ENCODE measurements at places on chromosomes 4 and X.

GRCh38 chrX:1391707-1392375, at the start of gene SLC25A6:
Gene SLC25A6 (minus strand): TSS chrX:1392113. CDS start chrX:1392009, 104 bp downstream.
- DNase-seq, result peak; percentile 100

DNA sequence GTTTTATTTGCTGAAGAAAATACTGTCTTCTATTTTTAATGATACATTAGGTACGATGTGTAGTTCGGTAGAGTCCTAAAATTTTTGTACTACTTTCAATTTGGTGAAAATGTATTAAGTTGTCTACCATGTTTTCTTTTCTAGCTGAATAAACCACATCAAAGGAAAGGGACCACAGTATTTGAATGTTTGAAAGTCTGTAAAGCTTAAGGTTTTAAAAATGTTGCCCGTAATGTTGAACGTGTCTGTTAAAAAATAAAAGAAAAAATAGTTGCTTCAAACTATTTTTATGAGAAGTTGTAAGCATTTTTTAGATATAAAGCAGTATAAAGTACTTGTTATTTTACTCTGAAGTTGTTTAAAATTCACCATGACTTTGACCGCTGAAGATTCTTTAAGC, 3.2 kb downstream of the CDKN2AIP start:
- no peak for DNase-seq

DNA sequence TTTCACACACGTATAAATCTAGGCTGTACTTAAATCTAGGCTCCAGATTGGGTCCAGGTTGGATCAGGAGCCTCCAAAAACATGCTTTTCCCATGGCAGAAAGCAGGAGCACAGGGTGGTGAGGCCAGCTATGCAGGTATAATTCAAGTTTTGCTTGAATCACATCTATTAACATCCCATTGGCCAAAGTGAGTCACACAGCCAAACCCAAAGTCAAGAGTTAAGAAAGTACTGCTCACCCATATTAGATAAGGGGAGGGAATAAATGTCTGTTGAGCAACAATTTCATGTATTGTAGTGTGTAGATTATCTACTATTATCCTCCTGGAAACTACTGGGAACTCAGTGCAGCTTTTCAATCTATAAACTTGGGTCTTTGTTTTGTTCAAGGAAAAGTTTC, 12.8 kb downstream of the SUPT20HL2 start:
- no peak for DNase-seq

GRCh38 chr4:168887809-168888208, 122.2 kb downstream of the CBR4 start:
- DNase-seq, result no peak

DNA sequence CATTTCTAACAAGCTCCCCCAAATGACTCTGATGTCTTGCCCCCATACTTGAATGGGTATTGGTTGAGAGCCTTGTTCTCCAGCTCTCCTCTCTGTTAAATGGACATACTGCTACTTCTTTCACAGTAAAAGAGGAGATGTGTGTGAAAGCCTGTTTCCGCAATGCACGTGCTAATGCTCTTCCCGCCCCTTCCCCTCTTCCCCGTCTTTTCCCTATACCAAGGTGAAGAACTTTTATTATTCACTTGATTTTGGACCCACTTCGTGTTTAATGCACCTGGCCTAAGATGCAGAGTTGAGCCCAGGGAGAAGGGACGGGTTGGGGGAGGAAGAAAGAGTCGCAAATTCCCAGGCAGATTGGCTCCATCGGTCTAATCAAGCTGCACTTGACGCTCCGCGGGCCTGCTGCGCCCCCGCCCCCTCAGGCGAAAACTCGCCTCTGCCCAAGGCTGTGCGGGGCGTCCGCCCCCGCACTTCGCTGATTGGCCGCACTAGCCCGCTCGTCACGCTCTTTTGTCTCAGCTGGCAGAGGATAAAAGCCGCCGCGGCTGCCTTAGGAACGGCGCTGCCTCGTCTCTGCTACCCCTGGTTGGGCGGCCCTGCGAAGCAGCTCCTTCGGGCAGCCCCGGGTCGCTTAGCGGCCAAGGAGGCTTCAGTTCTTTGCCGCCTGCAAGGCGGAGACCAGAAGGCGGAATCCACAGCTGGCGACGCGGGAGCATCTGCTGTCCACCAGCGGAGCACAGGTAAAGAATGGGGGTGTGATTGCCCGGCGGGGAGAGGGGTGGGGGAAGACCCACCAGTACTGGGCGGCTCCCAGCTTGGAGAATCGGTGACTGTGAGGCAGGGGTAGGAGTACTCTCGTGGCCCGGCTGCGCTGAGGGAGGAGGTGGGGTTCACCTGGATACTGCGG, at the start of gene ZCCHC12:
Gene ZCCHC12, plus strand, starts transcription at position 562 of the 910 bp plus-strand sequence. CDS start 1,421 bp downstream, outside the sequence.
- peak; percentile 74 for DNase-seq

GRCh38 chrX:20441123-20441522, 174.4 kb upstream of the RPS6KA3 start:
- DNase-seq, result no peak

- DNase-seq, result no peak
Measured at GRCh38 chr4:121392426-121393086, 11.7 kb upstream of the QRFPR start.

DNA sequence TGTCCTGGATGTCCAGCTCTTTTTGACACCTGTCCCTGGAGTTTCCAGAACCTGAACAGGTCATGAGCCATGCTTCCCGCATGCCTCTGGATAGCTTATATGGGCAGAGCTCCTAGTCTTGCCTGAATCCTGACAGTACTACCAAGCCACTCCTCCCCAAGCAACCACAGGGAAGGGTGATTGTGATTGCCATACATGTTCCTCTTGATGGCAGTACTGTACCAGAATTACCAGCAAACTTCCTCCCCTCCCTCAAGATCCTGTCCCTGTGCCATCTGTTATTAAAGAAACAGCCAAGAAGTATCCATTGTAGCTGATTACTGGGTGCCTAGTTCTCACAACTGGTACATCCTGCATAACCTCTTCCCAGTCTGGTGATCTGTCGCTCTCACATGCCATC, 264.3 kb upstream of the AGTR2 start:
- DNase-seq, result no peak

GRCh38 chr4:150875367-150875766, 139.7 kb downstream of the LRBA start:
- no peak for DNase-seq

GRCh38 chr4:138367942-138368341, 125.8 kb upstream of the SLC7A11 start:
- DNase-seq, result no peak

- no peak for DNase-seq
Measured at GRCh38 chrX:42694260-42694815, 83.6 kb downstream of the PPP1R2C start.

GRCh38 chrX:15564981-15565579, 35.7 kb downstream of the ACE2 start:
- peak; percentile 84 for DNase-seq

- no peak for DNase-seq
Measured at GRCh38 chr4:13640149-13640940, 12.8 kb upstream of the BOD1L1 start.

DNA sequence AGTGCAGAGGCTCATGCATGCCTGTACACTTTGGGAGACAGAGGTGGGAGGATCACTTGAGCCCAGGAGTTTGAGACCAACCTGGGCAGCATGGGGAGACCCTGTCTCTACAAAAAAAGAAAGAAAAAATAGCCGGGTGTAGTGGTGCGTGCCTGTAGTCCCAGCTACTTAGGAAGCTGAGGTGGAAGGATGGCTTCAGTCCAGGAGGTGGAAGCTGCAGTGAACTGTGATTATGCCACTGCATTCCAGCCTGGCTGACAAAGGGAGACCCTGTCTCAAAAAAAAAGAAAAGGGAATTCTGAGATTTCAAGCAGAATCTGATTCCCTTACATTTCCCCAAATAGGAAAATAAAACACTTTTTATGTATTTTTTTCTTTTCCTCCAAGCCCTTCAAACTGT, 83.5 kb downstream of the SYNPO2 start:
- DNase-seq, result no peak

GRCh38 chrX:110407910-110408545, 49.4 kb downstream of the RTL9 start:
- DNase-seq, result no peak

GRCh38 chr4:16721613-16722291, 176.7 kb downstream of the LDB2 start:
- peak; percentile 26 for DNase-seq

- peak; percentile 55 for DNase-seq
Measured at GRCh38 chr4:752196-752861, 46.7 kb downstream of the PCGF3 start.

DNA sequence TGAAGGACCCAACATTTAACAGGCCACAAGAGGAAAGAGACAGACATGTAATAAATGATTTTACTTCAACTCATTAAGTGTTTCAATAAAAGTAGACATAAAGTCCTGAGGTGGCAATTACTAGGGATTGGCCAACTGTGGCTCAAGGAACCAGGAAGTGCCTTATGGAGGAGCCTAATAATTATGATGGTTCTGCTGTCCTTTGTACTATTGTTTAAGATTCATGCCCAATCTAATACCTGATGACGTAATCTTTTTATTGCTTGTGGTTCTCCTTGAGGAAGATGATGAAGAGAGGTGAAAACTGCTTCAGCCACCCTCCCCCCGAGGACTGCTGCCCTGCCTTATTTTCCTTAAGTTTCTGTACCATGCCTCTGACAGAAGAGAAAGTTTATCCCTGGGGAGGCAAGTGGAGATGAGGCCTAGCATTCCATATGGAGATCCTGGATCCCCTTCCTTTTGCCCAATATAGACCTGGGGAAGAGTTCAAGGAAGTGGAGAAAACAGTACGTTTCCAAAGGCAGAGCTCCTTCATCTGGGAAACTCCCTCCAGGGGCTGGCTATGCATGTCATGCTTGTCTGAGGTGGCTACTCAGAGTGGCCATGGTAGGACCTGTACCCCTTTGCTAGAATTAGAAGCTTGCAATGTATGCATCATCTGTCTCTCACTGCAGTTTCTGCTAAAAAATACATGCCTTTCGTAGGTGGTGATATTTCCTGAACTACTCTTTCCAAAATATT, 56.8 kb upstream of the FAT1 start:
- no peak for DNase-seq

DNA sequence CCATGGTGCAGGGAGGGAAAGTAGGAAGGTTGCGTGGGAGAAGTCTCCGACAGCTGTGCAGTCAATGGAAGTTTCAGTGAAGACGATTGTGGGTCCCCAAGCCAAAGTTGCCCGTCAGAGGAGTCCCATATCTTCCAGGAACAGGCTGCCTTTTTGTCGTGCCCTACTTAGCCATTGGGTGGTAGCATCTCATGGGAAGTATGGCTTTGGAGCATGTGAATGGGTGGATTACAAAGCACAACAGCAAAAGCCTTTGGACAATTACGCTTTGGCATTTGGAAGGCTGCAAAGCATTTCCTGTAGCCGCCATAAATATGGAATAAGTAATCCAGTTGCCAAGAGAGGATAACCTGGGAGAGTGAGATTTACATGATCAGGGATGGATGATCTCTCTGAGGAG, 300.7 kb upstream of the BOD1L1 start:
- no peak for DNase-seq

DNA sequence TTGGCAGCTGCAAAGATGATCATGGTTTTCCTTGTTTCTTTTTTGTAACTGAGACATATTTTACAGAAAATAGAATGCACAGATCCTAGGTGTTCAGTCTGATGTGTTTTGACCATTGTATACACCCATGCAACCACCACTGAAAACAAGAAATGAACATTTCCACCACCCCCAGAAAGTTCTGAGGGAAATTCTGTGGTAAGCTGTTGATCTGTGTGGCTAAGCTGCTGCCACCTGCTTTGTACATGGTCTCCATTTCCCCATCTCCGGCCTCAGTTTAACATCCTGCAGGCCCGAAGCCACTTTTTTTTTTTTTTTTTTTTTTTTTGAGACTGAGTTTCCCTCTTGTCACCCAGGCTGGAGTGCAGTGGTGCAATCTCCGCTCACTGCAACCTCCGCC, 65.3 kb downstream of the NYX start:
- no peak for DNase-seq

DNA sequence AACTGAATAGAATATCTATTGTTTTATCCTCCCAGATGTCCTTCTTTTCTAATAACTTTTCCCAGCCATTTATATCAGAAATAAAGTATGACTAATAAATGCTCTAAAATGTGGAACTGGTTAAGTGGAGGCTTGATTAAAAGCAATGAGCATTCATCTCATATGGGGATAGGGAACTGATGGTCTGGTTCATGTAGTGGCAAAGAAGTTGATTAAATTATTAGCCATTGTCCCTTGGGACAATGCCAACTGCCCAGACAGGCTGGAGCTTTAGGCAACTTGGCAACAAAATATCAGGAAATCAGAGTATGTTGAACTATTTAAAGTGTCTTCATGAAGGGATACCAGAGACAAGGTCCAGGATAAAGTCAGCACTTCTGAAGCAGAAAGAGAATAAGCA, 24.2 kb downstream of the TRO start:
- no peak for DNase-seq

DNA sequence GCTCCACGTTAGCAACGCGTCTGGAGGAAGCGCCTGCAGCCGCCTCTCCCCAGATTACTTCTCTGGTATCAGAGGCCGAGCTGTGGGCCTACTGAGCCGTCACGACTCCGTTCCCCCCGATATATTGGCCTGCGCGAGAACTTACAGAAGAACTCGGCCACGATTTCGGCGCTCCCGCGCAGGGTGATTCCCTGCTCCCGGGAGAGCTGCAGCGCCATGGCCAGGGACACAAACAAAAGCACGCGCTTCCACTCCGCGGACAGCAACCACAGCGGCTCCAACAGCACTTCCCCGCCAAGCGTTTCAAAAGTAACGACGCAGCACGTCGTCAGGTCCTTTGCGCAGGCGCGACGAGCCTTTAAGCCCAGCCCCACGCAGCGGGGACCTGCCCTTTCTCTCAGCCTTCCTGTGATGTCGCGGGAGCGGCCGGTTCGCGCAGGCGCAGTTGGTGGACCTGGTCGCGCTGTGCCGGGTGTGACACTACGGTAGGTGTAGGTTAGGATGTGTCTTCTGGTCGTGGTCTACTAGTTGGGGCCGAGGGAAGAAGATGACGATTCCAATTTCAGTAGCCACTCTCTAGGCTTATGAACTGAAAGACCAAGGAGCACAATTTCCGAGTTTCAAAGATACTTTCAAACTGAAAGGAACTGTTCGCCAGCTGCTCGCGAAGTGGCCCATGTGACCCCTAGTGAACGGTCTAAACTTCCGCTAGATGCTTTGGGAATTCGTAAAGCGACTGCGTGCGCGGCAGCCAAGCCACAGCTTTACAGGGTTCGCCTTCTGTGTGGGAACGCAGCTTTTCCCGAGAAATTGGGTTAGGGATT, at the start of gene MAD2L1:
Gene MAD2L1, minus strand, starts transcription at position 332 of the 824 bp plus-strand sequence. Its CDS starts 114 bp downstream, at position 218.
- peak; percentile 100 for DNase-seq

DNA sequence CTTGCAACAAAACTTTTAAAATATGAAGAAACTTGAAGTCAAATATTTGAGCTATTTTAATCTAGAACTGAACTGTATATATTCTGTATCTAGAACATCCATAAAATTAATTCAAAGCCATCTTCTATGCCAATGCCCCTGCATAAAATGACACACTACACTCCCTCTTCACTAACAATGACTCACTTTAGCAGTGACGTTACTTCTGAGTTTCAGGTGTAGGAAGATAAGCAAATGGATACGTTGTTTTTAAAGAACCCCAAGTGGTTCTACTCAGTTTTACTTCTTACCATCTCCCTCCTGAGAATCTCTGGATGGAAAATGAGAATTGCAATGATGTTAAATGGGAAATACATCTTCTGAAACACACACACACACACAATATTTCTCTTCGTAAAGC, 45.2 kb downstream of the CXXC4 start:
- no peak for DNase-seq

- peak; percentile 74 for DNase-seq
Measured at GRCh38 chr4:1512738-1513660, 106.8 kb upstream of the NKX1-1 start.

- DNase-seq, result no peak
Measured at GRCh38 chr4:101464596-101464995, 117.3 kb upstream of the PPP3CA start.

GRCh38 chr4:79996851-79997250, 76.2 kb downstream of the ANTXR2 start:
- DNase-seq, result no peak
